ENCODE measurements at places on chromosomes 5 and 9.

- DNase-seq: no peak
These were observed 31.8 kb upstream of the PLCXD3 start for GRCh38 chr5:41542183-41542582.

DNA sequence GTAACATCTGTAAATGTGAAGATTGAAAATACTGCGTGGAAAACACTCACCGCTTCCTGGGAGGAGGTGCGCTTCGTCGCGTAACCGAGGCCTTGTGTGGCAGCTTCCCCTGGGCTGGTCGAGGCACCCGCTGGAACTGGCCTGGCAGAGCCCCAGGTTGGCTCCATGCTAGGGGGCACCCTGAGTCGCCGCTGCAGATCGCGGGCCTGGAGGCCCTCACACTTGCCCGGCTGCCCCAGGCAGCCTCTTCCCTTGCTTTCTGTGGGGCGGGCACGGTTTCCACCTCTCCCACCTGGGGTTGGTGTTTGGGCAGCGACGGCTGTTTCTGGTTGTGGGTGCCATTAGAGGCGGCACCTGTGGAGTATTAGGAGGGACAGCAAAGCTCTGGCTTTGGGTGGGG lies 852 bp downstream of the ZNF354C start:
- no peak for DNase-seq

GRCh38 chr9:92725266-92725545 lies 39.4 kb downstream of the BICD2 start:
- no peak for DNase-seq

GRCh38 chr5:112306956-112307355 lies 112.1 kb downstream of the EPB41L4A start:
- DNase-seq: no peak

- no peak for DNase-seq
These were observed 44.5 kb downstream of the TRIO start for GRCh38 chr5:14187660-14188059.

GRCh38 chr5:53369681-53370080 lies 110.7 kb upstream of the FST start:
- no peak for DNase-seq

DNA sequence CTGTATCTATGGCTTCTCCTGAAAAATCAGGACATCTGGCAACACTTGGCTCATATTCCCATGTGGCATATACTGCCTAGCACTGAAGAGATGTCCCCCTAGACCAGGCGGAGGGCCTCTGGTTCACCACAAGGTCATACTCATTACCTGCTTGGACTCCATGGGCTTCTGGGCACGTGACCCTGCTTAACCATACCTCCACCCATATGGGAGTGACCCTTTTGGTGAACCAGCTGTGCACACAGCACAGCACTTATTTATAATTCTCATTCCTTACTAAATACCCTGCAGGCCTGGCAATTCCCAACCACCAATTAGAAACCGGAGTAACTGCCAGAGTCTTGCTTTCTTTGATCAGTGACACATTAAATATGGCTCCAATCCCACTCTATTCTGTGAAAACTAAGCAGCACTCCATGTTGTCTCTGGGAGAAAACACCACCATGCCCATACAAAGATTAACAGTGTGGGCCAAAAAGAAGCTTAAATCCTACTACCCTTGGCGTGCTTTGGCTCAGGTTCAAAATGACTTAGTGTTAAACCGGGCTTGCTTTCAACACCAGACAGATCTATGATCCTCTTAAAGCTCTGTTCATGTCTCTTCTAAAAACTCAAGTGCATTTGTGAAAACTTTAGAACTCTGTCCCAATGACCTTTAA lies 57.7 kb downstream of the MTMR12 start:
- DNase-seq: no peak

DNA sequence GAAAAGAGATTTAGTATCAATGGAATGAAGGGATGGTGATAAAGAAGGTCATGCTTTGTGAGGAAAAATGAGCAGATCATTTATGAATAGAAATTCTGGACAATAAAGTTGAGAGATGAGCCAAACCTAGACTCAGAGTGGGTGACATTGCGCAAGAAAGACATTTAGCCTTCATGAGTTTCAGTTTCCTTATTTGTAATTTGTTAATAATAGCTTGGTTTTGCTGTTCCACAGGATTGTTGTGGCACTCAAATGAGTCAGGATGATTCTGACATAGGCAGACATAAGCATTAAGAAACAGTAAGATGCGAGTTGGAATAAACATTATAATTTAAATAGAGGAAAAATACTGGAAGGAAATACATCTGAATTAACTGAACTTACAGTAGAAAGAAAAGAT lies 34.8 kb downstream of the ITGA2 start:
- DNase-seq: peak; percentile 35

GRCh38 chr9:130977811-130978221 lies 31.2 kb upstream of the LAMC3 start:
- DNase-seq: no peak

- DNase-seq: no peak
These were observed 597 bp upstream of the TMEM250 start for GRCh38 chr9:136119061-136119882.

- DNase-seq: no peak
These were observed 1.4 kb downstream of the BAAT start for GRCh38 chr9:101383361-101383760.

DNA sequence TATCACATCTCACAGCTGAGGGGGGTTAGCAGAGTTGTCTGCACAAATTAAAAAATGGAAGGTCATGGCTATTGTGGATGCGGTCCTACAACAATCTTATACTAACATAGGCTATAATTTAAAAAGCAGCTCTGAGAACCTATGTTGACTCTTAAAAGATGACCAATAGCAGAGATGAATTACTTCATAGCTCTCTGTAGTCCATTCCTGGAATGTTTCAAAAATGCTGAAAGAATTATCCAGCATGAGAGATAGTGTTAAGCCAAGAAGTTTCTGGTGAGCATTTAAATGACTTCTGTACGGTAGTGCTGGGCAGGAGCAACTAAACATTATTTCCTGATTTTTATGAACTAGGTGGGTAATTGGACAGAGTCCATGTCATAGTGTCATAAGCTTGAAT lies 218.2 kb upstream of the NUDT12 start:
- DNase-seq: no peak

GRCh38 chr9:128049843-128050242 lies 17.3 kb downstream of the NAIF1 start:
- DNase-seq: no peak

GRCh38 chr9:16708656-16709435 lies 161.6 kb downstream of the BNC2 start:
- DNase-seq: no peak

- no peak for DNase-seq
These were observed 649.5 kb downstream of the LRRC70 start for GRCh38 chr5:63228154-63228553.

DNA sequence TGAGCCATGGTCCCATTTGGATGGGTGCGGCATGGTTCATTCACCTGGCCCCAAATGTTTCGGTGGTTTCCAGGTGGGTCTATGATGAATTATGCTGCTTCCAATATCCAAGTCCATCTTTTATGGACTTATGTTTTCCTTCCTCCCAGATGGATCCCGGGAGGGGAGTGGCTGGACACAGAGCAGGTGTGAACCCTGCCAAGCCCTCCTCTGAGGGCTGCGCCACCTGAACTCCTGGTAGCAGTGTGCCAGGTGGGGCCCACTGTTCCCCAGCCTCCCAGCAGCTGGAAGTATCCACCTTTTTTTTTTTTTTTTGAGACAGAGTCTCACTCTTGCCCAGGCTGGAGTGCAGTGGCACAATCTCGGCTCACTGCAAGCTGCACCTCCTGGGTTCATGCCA lies 42.9 kb downstream of the WNK2 start:
- no peak for DNase-seq

DNA sequence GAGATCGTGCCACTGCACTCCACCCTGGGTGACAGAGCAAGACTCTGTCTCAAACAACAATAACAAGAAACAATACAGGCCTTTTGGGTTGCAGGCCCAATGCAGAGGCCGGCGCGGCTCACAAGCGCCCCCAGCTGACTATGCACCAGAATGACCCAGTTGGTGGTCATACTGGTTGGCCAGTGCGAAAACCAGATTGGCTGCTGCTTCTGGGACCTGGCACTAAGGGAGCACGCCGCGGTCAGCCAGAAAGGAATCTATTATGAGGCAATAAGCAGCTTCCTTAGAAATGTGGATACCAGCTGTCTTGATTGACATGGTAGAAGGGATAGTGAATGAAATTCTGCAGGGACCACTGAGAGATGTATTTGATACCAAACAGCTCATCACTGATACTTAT lies 35.0 kb downstream of the RANBP17 start:
- DNase-seq: peak; percentile 18

DNA sequence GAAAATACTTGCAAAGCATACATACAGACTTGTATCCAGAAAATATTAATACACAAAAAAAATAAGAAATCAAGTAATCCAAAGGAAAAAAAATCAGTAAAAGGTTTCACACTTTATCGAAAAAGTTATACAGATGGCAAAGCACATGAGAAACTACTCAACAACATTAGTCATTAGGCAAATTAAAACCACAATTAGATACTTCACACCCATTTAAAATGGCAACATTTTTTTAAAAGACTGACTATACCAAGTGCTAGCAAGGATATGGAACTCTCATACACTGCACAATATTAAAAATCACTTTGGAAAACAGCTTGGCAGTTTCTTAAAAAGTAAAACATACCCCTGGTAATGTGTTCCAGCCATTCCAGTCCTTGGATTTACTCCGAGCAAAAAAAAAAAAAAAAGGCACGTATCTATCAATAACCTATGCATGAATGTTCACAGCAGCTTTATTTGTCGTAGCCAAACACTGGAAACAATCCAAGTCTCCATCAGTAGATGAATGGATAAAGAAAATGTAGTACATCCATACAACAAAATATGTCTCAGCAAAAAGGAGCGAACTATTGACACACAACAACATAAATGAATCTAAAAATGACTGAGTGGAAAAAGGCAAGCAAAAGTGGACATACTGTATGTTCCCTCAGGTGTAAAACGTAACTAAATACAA lies 66.0 kb downstream of the GNAQ start:
- no peak for DNase-seq

- peak; percentile 29 for DNase-seq
These were observed 24.5 kb upstream of the NRARP start for GRCh38 chr9:137326445-137327065.

DNA sequence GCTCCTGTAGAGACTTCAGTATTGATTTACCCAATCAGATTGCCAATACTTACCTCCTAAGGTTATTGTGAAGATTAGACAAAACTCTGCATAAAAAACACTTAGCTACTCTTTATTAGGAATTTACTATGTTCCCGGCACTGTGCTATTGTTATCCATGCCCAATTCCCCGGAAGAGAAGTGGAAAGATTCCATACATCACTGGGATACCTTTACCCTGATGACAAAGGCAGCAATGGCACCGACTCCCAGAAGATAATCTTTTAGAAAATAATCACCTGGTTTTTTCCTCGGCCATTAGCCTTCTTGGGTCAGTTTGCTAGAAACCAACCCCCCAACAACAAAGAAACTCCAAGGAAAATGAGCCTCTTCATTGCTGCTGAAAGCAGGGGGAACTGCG lies 226.0 kb downstream of the SNX18 start:
- DNase-seq: no peak

GRCh38 chr9:88604836-88605511 lies 70.0 kb downstream of the NXNL2 start:
- no peak for DNase-seq

DNA sequence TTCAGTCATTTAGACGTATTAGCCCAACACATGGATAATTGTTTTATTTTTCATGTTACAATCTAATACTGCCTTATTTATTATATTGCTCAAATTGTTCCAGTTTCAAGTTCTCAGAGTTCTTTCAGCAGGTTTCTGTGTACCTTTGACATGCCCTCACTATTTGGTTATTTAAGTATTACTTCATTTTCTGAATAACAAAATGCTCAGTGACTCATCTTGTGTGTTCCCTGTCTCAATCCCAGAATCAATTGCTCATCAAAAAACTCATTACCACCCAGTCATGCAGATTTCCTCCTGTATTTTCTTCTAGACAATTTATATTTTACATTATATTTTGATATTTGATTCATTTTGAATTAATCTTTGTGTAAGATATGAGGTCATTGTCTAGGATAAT lies 562.6 kb downstream of the ANXA1 start:
- DNase-seq: no peak

DNA sequence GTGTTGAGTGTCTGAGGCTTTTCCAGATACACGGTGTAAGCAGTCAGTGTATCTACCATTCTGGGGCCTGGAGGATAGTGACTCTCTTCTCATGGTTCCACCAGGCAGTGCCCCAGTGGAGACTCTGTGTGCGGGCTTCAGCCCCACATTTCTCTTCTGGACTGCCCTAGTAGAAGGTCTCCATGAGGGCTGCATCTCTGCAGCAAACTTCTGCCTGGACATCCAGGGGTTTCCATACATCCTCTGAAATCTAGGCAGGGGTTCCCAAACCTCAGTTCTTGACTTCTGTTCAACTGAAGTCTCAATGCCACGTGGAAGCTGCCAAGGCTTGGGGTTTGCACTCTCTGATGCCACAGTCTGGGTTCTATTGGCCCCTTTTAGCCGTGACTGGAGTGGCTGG lies 256.6 kb upstream of the ITGA1 start:
- DNase-seq: no peak

DNA sequence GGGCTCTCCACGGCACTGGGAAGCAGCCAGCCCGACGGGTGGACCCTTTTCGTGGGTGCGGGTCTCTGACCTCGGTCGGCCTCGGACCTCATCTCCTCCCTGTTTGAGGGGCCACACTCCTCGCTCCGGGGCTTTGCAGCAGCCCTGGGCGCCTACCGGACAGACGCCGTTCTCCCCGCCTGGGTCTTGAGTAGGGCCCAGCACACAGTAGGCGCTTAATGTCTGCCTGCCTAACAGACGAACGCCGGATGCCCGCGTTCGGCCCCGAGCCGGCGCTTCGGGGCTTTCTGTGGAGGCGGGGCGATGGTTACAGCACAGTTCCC lies 842 bp upstream of the GTF3C5 start:
- no peak for DNase-seq

DNA sequence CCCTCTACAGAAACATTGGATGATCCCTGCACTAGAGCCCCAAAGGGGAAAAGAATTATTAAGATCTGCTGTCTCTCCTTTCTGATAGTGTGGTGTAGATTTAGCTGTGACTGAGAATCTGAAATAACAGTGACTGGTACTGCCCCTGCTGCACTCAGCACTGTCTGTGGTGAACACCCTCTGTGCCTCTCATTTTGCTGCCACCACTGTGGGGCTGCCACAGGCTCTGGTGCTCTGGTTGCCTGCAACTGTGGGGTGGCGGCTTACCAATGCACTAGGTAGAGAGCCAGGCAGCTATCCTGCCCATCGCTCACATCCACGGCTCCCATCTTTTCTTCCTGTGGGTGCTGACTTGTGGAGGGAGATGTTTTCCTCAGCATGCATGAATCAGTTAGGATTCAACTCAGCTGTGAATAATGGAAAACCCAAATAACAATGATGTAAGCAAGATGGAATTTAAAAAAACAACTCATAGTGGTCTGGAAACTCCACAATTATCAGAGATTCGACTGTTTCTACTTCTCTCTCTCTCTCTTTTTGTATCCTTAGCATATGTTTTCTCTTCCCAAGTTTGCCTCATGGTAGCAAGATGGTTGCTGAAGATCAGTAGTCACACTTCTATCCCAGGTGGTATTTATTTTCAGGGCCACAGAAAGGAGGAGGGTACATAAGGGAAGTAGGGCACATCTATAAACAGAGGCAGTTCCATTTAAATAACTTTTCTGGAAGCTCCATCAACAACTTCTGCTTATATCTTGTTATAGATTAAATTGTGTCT lies 99.8 kb upstream of the DAP start:
- no peak for DNase-seq

Data from GM10248 (cell line).